ENCODE measurements at places on chromosomes 2 and 18. TPM values are rescaled to one million over a fixed set of nuclear protein-coding genes. Genes with fewer than 3 reads are reported as not detected.

DNA sequence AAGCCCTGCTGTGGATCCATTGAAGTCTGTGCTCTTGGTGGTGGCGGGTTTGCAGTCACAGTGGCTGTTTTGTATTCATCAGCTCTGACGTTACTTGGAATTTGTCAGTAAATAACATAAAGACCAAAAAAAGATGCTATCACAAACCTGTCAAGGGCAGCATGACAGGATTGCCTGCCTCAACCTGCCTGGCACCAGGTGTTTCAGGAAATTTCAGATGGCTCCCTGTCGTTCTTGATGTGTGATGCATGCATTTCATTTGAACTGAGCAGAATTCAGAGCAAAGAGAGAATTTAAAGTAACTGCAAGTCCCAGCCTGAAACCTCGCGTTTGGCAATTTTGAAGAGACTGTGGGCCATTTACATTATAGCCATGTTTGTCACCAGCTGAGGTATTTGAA is 50.3 kb upstream of the EPC2 start:
- no peak for DNase-seq
- no peaks in the 10 kb centered on the region for H3K4me1 ChIP-seq
- no peak overlapping the region for H3K4me3 ChIP-seq
- no peaks in the 10 kb centered on the region for H3K27me3 ChIP-seq
- H3K36me3 ChIP-seq: no peaks in the 10 kb centered on the region

DNA sequence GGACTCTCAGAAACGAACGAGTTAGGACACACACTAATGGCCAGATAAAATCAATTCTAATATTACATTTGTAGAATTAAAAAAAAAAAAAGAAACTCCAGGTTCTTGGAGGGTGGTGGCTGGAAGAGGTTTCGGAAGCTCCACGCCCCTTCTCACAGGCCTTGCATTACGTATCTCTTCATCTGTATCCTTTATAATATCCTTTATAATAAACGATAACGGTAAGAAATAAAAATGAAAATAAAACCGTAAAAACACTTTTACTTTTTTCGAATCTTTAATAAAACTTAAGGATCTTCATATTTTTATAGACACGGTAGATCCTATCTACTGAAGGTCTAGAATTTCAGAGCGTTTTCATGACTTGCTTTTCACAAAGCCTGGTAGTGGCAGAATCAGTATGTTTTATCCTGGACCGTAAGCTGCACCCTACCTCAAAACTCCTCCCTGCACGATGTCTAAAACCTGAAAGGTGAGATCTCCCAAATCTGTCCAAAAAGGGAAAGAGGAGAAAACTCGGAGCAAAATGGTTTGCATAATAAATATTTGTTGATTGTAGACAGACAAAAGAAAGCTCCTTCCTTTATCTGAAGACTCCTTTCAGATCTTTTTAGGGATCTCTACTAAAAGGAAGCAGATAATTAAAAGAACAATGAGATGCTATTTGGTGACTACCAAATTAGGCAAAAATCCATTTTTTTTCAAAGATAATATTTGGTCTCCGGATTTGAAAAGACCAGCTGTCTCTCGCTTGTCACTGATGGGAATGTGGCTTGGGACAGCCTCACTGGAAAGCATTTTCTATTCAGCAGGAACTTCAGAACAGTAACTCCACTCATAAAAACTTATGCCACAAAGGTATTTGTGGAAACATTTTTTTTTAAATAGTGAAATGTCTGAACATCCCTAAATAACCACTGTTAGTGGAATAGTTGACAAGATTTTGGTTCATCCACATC is 2.0 kb upstream of the CXCR4 start:
- DNase-seq: no peak
- H3K4me1 ChIP-seq: peaks cover 23% of the 10 kb centered on the region
- H3K36me3 ChIP-seq: no peaks in the 10 kb centered on the region

Gene ZNF396
- 4.1 TPM for total RNA-seq

- H3K4me1 ChIP-seq: no peaks in the 10 kb centered on the region
- no peak overlapping the region for H3K27ac ChIP-seq
- no peaks in the 10 kb centered on the region for H3K36me3 ChIP-seq
Observed at GRCh38 chr2:8922431-8922830, 81.1 kb downstream of the MBOAT2 start.

GRCh38 chr2:38934742-38935141 is 45.1 kb downstream of the ARHGEF33 start:
- no peak overlapping the region for H3K27ac ChIP-seq
- H3K27me3 ChIP-seq: no peaks in the 10 kb centered on the region
- H3K4me1 ChIP-seq: no peaks in the 10 kb centered on the region

DNA sequence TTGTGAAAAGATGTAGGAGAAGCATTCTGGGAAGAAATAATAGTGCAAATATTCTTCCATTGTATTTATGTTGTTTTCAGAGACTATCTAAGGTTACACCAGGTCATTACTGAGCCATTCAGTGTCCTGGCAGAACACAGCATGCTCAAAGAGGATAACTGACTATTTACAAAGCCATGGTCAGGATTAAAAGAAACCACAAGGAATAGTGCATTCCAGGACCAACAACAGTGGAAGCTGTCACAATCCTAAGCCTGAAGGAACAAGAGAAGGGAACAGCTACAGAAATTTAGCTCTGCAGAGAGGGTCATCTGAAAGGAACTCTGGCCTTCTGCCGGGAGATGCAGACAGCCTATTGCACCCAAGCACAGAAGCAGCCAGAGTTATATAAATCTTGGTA is 116.7 kb downstream of the DSC3 start:
- no peak for DNase-seq
- H3K4me3 ChIP-seq: no peak overlapping the region
- no peaks in the 10 kb centered on the region for H3K27me3 ChIP-seq
- no peak overlapping the region for H3K27ac ChIP-seq
- no peaks in the 10 kb centered on the region for H3K4me1 ChIP-seq

Gene LRRTM4
- not detected for total RNA-seq

DNA sequence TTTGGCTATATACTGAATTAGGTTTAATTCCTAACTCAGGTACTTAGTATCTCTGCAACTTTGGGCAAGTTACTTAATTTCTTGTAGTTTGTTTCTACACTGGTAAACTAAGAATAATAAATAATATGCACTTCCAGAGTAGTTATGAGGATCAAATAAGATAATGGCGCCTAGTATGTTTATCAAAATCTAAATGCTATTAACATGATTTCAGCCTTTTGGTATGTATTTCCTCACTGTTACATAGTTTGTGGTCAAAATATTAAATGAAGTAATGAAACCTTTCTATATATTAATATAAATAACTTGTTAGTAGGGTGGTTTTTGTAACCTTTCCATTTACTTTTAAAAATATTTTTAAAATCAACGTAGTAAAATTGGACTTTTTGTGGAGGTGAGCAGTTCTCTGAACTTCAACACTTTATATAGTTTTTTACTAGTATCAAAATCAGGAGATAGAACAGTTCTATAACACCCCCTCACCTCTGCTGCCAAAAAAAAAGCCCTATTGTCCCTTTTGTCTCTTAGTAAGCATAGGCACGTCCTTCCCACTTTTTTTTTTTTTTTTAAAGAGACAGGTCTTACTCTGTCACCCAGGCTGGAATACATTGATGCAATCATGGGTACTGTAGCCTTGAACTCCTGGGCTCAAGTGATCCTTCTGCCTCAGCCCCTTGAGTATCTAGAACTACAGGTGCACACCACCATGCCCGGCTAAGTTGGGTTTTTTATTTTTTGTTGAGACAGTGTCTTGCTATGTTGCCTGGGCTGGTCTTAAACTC is 44.8 kb downstream of the RAB3GAP1 start:
- peaks cover 3% of the 10 kb centered on the region for H3K4me1 ChIP-seq
- no peak for DNase-seq
- peaks cover 14% of the 10 kb centered on the region for H3K36me3 ChIP-seq
- H3K27ac ChIP-seq: no peak overlapping the region

DNA sequence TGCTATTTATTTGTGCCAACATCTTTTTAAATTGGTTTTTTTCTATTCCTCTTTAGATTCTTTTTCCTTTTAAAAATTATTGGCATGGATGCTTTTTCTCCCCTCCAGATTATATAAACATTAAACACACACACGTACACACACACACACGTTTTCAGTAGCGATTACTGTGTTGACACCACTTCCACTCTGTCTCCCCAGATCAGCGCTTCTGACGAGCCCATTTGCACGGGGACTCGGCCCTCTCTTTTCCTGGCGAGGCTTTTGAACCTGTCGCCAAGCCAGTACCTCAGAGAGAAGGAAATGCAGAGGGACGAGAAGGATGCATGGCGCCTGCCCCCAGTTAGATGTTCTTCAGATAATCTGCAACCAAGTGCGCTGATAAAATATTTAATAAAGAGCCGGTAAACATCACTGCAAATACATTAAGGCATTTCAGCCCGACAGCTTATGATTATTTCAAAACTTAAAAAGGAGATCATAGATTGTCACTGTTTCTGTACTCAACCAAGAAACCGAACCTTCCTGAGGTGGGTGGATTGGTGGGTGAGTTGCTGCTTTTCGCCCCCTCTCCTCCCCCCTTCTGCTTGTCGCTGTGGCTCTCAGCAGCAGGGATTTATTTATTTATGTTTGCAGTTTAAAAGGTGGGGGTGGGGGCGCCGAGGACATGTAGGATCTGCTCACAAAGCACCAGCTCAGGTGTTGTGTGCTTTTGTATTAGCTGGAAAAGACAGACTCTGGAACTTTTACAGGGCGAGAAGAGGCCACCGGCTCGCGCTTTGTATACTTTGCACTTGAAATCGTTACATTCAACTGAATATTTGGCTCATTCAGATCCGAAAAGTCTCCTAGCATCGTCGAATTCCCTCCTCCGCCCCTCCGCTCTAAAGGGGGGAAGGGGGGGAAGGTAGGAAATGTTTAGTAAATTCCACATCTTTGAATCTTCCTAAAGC is 787 bp upstream of the TBR1 start:
- peak overlapping the region; percentile 71 for H3K4me3 ChIP-seq
- no peak overlapping the region for H3K27ac ChIP-seq
- no peak for DNase-seq
- H3K36me3 ChIP-seq: no peaks in the 10 kb centered on the region
- peaks cover 30% of the 10 kb centered on the region for H3K27me3 ChIP-seq

DNA sequence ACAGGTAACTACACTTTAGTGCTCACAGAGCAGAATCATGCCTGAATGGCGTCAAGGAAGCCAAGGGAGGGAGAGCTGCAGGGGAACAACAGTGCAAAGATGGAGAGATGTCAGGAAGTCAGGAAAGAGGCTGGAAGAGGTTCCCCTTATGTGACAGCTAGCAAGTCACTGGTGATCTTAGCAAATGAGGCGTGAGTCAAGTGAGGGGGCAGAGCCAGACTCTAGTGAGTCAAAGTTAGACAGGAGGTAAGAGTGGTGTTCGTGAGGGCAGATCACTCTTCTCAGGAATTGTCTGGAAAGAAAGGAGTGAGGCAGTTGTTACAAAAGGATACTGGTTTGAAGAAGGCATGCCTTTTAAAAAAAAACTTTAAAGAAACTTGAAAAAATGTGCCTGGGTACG is 87.1 kb downstream of the MEP1B start:
- peaks cover 50% of the 10 kb centered on the region for H3K4me1 ChIP-seq
- peak overlapping the region; percentile 62 for H3K27ac ChIP-seq
- H3K36me3 ChIP-seq: no peaks in the 10 kb centered on the region
- peak overlapping the region; percentile 3 for H3K4me3 ChIP-seq

DNA sequence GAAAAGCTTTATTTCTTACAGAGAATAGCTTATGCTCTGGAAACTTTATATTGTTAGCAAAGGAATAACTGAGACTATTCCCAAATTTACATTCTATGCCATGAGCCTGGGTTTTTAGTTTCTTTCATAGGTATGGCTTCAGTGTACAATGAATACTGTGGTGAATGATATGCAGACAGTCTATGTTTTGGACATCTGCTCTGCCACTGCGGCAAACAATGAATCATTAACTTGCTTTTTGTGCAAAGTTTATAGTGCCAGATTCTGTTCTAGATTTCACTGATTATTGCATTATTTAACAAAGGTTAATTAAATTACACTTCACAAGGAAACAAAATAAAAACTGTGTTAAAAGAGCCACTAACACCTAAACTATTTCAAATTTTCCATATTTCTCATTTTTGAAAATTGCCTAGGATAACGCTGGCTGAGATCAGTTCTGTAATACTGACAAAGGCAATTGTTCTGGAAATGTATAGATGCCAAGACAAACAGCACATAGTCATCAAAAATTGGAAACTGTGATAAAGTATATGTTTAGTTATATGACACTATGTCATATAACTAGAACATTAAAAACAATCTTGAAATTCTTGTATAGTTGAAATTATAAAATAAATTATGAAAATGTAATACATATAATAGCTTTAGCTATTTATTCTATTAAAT is 74.7 kb downstream of the ITSN2 start:
- no peak overlapping the region for H3K4me3 ChIP-seq
- no peak for DNase-seq
- no peak overlapping the region for H3K27ac ChIP-seq
- peaks cover 18% of the 10 kb centered on the region for H3K36me3 ChIP-seq

Gene SLC66A3
- total RNA-seq: 53.6 TPM

GRCh38 chr2:235729557-235729947 is 235.7 kb downstream of the AGAP1 start:
- no peak overlapping the region for H3K4me3 ChIP-seq
- no peak for DNase-seq
- no peaks in the 10 kb centered on the region for H3K36me3 ChIP-seq
- H3K27me3 ChIP-seq: no peaks in the 10 kb centered on the region
- no peak overlapping the region for H3K27ac ChIP-seq
- H3K4me1 ChIP-seq: no peaks in the 10 kb centered on the region

DNA sequence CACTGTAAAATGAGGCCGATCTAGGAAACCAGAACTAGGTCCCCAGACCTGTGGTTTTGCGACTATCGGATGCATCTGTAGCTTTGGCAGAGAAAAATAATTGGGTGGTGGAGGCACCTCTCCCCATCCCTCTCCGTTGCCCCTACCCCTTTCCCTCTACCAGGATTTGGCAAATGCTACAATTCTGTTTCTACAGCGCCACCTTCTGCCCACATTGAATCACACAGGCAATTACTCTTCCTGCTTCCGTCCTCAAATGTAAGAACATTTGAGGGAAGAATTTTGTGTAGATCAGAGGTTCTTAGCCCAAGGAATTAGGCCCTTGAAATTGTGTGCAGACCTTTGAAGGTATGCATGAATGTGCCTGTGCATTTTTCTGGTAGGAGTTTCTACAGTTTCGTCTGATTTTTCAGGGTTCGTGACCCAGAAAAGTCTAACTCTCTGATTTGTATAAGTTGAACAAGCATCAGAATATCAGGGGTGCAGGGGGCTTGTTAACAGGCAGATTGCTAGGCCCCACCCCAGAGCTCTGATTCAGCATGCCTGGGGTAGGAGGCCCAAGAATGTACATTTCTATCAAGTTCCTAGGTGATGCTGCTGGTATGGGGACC is 11.2 kb downstream of the ATP6V1B1 start:
- H3K36me3 ChIP-seq: no peaks in the 10 kb centered on the region
- H3K4me1 ChIP-seq: peaks cover 4% of the 10 kb centered on the region
- no peak overlapping the region for H3K27ac ChIP-seq
- DNase-seq: no peak
- H3K27me3 ChIP-seq: no peaks in the 10 kb centered on the region
- H3K4me3 ChIP-seq: no peak overlapping the region

All from thoracic aorta (tissue), 2 donors.